ENCODE measurements at places on chromosomes 13 and 19.
A peak's percentile ranks its signal among the peaks of the same experiment; 100 is the strongest.

DNA sequence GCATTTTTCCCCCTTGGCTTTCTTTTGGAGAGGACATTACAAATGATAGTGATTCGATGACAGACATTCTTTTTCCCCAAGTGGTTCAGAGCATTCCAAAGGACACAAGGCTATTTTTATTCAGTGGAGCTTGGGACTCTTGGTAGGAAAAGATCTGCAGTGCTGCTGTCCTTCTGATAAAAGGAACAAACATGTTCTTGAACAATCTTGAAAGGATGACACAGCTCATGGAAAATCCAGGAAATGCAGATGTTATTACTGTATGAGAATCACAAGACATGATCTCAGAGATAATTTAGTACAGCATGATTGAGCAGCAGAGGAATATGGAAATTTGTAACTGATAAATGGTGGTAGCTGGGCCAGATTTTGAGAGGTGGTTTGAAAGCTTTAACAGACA, 96.2 kb upstream of the RFC3 start:
- DNase-seq = no peak

DNA sequence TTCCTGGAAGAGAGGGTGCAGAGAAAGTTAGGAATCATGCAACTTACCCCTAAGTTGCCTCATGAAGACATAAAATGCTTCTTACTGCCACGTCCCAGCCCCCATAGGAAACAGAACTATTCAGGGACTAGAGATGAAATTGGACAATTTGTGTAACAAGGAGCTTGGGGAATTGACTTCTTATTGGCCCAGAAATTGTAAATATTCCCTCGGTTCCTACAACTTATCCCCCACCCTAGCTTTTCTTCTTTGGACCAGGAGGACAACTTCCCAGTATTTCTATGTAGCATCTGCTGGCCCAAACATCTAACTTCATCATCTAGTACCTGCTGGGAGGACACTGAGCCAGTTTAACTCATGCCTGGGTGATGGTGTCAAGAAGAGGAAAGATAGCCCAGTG, at the start of gene OR1M1:
Gene OR1M1 (plus strand): TSS at position 301 of the 400 bp plus-strand sequence. CDS start 6,184 bp downstream, outside the sequence.
- no peak for DNase-seq

DNA sequence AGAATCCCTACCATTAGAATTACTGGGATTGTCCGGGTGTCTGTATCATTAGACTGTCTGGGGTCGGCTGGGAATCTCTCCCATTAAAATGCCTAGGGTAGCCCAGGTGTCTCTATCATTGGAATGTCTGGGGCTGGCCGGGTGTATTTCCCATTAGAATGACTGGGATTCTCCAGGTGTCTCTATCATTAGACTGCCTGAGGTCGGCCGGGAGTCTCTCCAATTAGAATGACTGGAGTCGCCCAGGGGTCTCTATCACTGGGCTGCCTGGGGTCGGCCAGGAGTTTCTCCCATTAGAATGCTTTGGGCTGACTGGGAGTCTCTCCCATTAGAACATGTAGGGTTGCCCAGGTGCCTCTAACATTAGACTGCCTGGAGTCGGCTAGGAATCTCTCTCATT, 1560.7 kb downstream of the UQCRFS1 start:
- no peak for DNase-seq

DNA sequence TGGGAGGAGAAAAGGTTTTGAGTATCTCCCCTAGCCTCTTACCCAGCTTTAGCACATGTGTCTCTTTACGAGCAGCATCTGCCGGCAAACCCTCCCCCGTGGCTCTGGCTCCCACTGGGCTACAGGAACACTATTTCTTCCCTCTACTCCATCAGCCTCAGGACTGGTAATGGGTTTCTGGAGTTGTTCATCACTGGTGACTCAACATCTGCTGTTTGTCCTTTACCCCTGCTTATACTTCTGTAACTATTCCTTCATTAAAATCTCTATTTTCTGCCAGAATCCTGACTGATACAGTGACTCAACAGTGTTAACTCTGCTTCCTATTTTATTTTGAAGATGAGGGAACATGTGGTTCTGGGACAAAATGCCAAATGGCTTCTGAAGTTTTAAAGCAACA, 437.3 kb upstream of the HTR2A start:
- DNase-seq = no peak

GRCh38 chr19:35041548-35042055, at the start of gene HPN:
Gene HPN (plus strand): TSS chr19:35041721. CDS start chr19:35042507, 786 bp downstream.
- no peak for DNase-seq

GRCh38 chr19:57434386-57435061, 601 bp upstream of the ZNF749 start:
- DNase-seq = no peak

DNA sequence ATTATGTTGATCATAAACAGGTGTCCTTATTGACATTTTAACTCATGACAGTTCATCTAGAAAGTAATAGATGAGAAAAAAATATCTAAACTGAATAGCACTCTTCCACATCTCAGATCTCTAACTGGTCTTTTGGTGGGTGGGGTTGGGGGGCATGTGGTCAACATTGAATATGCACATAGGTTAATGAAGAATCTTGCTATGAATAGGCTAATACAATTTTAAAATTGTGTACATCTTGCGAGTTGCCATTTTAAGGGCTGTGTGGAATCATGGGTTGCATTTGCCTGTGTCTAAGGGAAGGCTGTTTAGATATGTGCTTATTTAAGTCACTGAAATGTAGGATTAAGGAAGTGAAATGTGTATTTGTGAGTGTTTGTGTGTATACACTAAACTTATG, 346.0 kb downstream of the ITGBL1 start:
- DNase-seq = no peak

- no peak for DNase-seq
These were observed 81.2 kb downstream of the CDK8 start for GRCh38 chr13:26335158-26335557.

- DNase-seq = no peak
These were observed 110.9 kb downstream of the SACS start for GRCh38 chr13:23322353-23323336.

GRCh38 chr13:109840201-109840892, 54.0 kb upstream of the IRS2 start:
- DNase-seq = peak; percentile 19

DNA sequence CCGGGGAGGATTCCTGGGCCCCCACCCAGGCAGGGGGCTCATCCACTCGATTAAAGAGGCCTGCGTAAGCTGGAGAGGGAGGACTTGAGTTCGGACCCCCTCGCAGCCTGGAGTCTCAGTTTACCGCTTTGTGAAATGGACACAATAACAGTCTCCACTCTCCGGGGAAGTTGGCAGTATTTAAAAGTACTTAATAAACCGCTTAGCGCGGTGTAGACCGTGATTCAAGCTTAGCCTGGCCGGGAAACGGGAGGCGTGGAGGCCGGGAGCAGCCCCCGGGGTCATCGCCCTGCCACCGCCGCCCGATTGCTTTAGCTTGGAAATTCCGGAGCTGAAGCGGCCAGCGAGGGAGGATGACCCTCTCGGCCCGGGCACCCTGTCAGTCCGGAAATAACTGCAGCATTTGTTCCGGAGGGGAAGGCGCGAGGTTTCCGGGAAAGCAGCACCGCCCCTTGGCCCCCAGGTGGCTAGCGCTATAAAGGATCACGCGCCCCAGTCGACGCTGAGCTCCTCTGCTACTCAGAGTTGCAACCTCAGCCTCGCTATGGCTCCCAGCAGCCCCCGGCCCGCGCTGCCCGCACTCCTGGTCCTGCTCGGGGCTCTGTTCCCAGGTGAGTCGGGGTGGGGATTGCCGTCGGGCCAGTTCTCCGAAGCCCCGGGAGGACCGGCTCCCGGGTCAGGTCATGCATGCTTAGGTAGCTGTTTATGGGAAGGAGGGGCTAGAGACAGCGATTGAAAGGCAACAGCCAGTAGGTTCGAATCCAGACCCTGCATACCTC, at the start of gene ICAM1:
Gene ICAM1 (plus strand): TSS at position 505 of the 779 bp plus-strand sequence. CDS start 40 bp downstream, at position 545.
- DNase-seq = peak; percentile 87

GRCh38 chr19:16497042-16497441, 848 bp downstream of the C19orf44 start:
- no peak for DNase-seq

DNA sequence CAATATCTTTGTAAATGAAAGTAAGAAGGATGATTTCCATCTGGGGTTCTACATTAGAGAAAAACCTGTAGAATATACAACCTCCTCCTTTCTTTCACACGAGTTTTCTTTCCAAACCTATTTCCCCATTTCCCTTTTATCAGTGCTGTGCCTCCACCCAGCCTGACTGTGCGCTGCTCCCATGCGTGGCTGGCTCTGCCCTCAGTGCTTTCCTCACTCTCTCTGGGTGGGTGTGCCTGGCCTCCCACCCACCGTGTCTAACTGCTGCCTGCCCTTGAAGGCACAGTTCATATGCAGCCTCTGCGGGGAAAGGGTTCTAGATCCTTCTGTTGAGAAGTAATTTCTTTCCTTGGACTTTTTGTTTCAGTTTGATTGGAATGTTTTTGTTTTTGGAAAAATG, 70.7 kb downstream of the PCCA start:
- no peak for DNase-seq

- DNase-seq = peak; percentile 93
These were observed 12.9 kb upstream of the ZNF564 start for GRCh38 chr19:12564016-12564664.

DNA sequence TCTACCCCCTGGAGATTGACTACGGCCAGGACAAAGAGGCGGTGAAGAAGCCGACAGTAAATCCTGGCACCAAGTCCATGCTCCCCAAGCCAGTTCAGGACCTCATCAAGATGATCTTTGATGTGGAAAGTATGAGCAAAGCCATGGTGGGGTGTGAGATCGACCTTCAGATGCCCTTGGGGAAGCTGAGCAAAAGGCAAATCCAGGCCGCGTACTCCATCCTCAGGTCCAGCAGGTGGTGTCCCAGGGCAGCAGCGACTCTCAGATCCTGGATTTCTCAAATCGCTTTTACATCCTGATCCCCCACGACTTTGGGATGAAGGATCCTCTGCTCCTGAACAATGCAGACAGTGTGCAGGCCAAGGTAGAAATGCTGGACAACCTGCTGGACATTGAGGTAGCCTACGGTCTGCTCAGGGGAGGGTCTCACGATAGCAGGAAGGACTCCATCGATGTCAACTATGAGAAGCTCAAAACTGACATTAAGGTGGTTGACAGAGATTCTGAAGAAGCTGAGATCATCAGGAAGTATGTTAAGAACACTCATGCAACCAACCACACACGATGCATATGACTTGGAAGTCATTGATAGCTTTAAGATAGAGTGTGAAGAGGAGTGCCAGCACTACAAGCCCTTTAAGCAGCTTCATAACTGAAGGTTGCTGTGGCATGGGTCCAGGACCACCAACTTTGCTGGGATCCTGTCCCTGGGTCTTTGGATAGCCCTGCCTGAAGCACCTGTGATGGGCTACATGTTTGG, 24.0 kb upstream of the ANKRD10 start:
- no peak for DNase-seq

GRCh38 chr13:114258589-114258988, 22.8 kb upstream of the UPF3A start:
- DNase-seq = no peak

DNA sequence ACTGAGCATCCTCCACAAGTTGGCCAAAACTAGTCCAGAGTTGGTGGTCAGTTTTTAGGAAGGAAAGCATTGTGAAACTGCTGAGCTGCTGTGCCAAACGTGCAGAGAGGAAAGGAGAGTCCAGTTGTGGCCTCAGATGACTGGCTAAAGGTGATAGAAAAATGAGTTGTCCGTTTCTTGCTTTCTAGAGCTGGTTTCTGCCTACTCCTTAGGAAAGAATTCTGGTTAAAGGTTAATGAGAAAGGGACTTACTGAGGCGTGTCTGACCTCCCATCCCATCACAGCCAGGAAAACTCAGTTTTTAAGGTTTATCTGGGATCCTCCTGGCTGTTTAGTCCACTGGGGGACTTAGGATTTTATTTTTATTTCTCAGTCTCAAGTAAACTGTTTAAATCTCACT, 1186.3 kb downstream of the UQCRFS1 start:
- no peak for DNase-seq

- no peak for DNase-seq
These were observed 10.7 kb downstream of the MZT1 start for GRCh38 chr13:72716776-72717175.

DNA sequence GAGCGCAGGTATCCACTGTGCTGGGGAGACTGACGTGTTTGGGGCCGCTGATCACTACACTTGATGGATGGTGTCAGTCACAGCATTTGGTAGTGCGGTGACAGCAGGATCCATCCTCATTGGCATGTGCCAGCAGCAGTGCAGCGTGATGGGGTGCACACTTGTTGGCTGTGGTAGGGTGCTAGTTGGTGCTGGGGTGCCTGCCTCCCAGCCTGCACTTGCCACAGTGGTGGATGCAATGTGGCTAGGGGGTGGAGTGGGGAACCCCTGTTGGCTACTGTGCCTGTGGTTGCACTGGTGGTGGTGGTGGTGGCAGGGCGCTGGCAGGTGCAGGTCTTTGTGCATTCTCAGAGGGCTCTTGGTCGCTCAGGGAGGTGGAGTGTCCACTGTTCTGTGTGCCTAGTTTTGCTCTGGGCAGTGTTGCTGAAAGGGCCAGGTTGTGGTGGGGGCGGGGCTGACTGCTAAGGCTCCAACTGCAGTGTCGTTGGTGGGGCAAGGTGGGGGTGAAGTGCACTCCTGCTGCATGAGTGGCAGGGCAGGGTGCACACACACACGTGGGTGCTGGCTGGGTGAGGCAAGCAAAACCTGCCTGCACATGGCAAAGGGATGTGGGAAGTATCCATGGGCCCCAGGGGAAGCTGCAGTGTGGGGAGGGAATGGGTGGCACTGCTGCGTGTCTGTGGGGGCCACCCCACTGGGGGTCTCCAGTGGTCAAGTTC, 84.8 kb downstream of the ZMYM2 start:
- DNase-seq = no peak

GRCh38 chr19:10644260-10645007, 9.7 kb upstream of the ILF3 start:
- peak; percentile 83 for DNase-seq

- DNase-seq = no peak
These were observed 13.1 kb upstream of the ZNF99 start for GRCh38 chr19:22797040-22797439.

GRCh38 chr13:107531180-107531579, 684.2 kb downstream of the LIG4 start:
- DNase-seq = no peak

DNA sequence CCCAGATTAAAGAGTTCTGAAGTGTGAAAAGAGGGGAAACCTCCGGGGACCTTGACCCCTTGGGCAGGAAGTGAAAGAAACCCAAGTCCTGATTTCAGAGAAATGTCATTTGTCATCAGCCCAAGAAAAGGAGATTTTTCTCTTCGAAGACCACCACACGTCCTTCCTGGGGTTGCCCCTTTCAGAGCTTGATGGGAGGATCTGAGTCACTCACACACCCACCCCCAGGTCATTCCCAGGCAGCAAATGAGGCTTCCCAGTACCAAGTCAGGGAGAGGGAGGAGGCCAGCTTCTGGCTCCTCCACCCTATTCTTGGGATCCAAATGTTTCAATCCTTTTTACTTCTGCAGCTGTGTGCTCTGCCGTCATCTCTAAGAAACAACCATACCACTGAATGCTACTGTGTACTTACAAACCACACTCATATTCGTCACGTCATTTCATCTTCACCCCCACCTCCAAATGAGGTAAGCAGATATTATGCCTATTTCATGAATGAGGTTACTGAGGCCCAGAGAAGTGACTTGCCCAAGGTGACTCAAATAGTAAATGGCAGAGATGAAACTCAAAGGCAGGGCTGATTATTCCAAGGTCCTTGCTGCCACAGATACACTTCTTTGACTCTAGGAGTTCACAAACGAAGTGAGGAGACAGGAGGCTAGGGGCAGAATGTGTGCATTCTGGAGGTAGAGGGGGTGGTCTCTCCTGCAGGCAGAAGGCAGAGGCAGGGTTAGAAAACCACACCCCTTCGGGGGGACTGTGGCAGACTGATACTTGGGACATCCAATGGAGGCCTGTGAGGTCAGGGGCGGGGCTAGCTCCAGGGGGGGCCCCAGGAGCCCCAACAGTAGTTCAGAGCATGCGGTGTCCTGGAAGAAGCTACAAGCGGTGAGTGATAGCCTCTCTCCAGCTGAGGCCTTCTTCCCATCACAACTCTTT, 5.0 kb upstream of the KMT2B start:
- peak; percentile 85 for DNase-seq
